Stimulated activated CD8-positive, alpha-beta memory T cell treated with anti-CD3 and anti-CD28 coated beads, Interleukin-7, amount 100 ng/mL, for 4 hours (primary cell): ENCODE measurements at places on chromosomes 4 and X.

DNA sequence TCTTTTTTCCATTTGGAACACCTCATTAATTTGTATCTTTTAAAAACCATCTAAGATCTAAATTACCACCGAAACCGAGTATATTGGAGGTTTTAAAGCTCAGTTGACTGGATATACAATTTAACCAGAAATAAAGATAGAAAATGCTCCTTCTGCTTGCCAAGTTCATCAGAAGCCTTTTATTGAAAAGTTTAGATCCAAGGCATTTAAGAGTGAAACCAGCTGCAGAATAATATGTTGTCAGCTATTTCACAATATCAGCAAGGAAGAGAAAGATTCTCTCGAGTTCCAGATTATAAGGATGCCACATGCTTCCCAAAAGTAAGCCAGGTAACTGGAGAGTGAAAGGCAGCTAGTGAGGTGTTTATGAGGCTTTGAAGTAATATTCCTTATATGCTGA lies 217.4 kb downstream of the DCTD start:
- DNase-seq = no peak

DNA sequence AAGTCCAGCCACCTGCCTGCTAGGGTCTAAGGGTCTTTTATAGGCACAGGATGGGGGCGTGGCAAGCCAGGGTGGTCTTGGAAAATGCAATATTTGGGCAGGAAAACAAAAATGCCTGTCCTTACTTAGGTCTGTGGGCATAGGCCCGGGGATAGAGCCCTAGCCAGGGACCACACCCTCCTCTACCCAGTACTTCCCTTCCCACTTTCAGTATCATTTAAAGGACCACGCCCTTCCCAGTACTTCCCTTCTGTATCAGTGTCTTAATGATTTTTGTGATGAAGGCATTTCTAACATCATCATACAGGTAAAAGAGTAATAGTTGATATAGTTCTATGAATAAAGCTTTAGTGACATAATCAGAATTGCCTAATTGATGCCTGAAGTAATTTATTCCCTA lies 11.4 kb downstream of the BANK1 start:
- DNase-seq = no peak

GRCh38 chr4:72577211-72577610 lies 8.2 kb upstream of the ADAMTS3 start:
- DNase-seq = no peak

- DNase-seq = no peak
Measured at GRCh38 chrX:151397741-151398070, 700 bp downstream of the VMA21 start.

GRCh38 chrX:15973299-15973698 lies 118.7 kb upstream of the AP1S2 start:
- DNase-seq = no peak

DNA sequence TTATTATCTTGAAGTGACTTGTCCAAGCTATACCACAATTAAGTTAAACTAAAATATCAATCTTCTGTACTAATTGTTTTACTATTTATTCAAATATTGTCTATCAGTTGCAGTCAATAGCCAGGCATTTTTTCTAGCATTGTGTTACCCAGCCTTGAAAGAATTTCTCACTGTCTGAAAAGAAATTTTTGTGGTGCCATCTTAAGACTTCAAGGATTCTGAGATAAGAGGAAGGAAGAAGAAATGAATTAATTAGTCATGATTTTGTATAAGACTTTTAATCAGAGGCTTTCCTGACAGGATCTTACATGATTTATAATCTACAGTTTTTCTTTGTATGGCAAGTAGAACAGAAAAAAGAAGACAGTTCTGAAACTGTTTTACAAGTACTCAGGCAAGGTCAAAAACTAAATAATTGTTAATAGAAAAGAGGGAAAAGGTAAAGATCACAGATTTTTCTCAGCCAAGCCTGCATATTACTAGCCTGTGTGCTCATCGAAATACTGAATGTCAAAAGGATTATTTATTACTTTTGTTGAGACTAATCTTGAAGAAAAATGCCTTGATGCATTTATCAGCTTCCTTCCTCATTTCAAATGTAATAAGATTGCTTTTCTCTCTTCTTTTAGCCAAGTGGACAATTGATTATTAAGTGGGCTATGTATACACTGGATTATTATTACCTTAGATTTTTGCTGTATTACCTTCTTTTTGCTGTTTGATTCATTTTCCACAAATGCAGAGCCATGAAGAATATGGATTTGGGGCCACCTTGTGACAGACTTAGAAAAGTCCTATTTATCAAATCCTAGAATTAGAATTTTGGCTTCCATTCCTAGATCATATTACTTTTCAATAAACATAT lies 53.8 kb downstream of the CXCL1 start:
- DNase-seq = no peak

DNA sequence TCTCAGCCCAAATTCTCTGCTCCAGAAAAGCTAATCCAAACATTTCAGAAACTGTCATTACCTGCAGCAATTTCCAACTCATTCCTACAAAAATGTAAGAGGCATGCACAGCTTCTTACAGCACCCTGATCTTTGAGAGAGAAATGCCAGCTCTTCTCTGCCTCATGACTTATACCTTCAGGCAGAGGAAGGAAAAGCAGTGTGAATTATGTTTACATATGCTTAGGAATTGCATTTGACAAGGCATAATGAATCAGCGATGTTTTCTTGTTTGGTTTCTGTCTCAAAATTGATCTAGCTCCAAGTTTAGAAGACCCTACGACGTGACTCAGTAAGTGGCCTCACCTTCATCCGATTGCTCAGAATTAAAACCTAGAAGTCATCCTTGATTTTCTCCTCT lies 21.8 kb upstream of the AGA start:
- DNase-seq = no peak

- DNase-seq = no peak
Measured at GRCh38 chrX:39367416-39367815, 566.2 kb downstream of the MID1IP1 start.

GRCh38 chr4:2318476-2318875 lies 56.6 kb upstream of the MXD4 start:
- DNase-seq = no peak

GRCh38 chrX:57821703-57822387 lies 88.4 kb downstream of the ZXDA start:
- no peak for DNase-seq

DNA sequence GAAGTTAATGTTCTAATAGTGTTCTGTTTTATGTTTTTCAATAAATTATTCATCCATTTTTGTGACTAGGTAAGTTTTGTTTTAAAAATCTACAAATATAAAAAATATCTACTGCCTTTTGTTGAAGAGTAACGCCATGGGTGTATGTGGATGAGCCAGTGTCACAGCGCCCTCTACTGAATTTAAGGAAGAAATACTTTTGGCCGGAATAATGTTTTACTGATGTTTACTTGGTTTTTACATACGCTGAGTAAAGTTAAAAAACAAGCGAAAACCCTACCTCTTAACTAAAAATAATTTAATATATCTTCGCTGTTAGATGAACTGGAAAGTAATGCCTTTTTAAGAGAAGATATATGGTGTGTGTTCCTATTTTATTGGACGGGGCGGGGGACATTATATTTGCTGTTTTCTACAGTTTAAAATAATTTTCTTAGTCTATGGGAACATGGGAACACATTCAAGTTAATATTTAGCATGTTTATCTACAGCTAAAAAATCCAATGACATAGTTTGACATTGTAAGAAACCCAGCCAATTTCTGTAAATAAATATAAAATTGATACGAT lies 86.1 kb downstream of the CPE start:
- no peak for DNase-seq

GRCh38 chr4:14182148-14182547 lies 554.6 kb upstream of the BOD1L1 start:
- DNase-seq = no peak

DNA sequence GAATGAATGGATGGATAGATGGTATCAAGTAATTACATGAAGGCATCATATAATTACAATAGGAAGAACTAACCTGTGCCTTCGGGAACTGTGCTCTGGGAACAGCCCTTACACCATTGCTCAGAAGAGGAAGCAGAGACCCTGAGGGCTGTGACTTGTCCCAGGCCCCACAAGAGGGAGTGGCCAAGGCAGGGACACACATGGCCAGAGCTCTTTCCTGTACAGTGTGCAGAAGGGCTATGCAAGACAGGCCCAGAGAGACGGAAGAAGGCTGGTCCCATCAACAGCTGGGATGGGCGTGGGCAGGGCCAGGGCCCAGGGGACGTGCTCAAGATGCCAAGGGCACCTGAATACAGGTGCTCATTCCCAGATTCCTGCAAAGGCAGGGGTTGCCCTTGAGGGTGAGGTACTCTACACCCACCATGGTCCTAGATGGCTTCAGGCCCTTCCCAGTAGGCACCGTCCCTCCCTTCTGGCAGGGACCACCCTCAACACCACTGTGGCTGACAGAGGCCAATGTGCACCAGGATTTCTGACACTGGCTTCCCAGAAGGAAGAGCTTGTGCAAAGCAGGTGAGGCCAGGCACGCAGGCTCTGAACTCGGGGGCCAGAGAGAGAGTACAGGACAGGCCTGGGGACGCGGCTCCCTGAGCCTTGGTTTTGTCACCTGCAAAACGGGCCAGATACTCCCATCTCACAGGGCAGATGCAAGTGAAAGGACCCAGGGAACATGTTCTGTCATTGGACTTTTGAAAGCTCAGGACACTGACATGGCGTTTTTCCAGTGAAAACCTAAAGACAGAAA lies 1.7 kb downstream of the EVC2 start:
- DNase-seq = no peak

- no peak for DNase-seq
Measured at GRCh38 chrX:152028579-152028978, 54.1 kb upstream of the GABRE start.

GRCh38 chr4:153113838-153114105 lies 90.5 kb upstream of the TRIM2 start:
- no peak for DNase-seq

- peak; percentile 44 for DNase-seq
Measured at GRCh38 chrX:150200820-150201287, 162.3 kb upstream of the MAMLD1 start.

GRCh38 chr4:40812386-40812785 lies 62.6 kb downstream of the NSUN7 start:
- DNase-seq = no peak

- DNase-seq = no peak
Measured at GRCh38 chr4:115883231-115883630, 769.8 kb upstream of the NDST4 start.

DNA sequence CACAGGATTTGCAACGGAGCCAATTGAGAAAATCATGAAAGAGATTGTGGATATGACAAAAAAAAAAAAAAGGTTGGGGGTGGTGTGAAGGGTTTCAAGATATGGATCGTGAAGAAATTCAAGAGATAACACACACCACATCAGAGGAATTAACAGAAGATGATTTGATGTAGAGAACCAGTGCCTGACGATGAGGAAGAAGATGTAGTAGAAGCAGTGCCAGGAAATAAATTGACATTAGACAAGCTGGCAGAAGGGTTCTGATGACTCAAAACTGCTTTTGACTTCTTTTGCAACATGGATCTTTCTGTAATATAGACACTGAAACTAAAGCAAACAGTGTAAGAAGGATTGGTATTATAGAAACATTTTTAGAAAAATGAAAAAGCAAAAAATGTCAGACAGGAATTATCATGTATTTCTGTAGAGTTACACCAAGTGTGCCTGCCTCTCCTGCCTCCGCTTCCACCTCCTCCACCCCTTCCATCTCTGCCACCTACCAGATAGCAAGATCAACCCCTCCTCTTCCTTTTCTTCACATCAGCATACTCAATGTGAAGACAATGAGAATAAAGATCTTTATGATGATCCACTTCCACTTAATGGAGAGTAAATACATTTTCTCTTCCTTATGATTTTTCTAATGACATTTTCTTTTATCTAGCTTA lies 127.5 kb upstream of the OTUD4 start:
- DNase-seq = no peak

DNA sequence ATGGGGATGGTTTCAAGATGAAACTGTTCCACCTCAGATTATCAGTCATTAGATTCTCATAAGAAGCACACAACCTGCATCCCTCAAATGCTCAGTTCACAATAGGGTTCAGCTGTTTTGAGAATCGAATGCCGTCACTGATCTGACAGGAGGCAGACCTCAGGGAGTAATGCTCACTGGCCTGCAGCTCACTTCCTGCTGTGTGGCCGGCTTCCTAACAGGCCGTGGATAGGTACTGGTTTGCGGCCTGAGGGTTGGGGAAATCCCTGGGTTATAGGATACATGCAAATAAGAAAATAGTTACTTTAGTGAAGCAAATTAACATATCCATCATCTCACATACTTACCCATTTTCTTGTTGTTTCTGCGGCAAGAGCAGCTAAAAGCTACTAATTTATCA lies 160.4 kb downstream of the MAD2L1 start:
- no peak for DNase-seq
